Stimulated activated CD4-positive, alpha-beta T cell treated with anti-CD3 and anti-CD28 coated beads, TNF-alpha, amount 100 ng/mL, for 24 hours (primary cell): ENCODE measurements at places on chromosomes 2 and 18.

DNA sequence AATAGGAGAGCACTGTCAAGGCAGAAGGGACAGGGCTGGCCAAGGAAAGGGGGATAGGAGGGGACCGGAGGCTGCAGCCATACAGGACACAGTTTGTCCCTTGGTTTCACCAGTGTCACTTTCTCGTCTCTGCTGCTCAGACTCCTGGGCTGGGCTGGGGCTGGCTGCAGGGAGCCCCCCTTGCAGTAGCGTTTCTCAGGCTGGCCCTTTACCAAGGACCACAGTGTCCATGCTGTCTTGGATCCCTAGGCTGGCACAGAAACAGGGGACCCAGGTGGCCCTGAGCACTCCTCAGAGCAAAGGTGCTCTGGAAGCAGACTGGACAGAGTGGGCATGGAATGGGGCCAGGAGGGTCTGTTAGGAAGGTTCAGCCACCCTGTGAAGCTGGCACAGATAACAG is 34.8 kb downstream of the ATOH8 start:
- DNase-seq = no peak

GRCh38 chr2:9809448-9810088 is 33.7 kb upstream of the TAF1B start:
- no peak for DNase-seq

DNA sequence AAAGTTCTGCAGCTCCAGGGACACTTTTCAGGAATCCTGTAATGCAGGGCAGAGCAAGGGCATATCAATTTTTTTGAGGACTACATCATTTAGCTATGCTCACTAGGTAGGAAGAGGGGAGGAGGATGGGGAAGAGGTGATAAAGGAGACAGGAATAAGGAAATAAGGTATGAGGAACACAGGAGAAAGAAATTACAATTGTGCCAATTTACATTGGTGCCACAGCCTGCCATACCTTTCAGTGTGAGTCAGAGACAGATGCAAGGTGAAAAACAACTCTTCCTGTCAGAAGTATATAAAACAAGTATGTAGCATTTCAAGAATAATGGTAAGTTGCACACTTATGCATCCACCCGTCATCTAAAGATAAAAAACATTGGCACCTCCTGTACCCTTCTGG is 5.4 kb upstream of the MRPS9 start:
- DNase-seq = no peak

DNA sequence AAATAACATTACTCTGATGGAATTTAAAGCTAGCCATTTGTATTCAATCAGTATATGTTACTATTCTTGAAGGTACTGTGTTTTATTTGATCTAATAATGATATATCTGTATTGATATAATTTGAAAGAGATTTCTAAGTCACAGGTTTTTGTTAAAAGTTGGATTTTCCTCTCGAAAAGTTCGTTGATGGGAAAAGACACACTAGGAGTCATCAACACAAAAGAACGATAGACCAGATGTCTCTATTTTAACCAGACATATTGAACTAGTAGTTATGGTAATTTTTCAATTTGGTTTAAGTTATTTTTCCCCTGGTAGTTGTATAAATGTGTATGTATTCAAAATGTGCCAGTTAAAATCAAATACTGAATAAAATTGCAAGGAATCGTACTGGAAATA is 2.5 kb downstream of the ASXL3 start:
- DNase-seq = no peak

DNA sequence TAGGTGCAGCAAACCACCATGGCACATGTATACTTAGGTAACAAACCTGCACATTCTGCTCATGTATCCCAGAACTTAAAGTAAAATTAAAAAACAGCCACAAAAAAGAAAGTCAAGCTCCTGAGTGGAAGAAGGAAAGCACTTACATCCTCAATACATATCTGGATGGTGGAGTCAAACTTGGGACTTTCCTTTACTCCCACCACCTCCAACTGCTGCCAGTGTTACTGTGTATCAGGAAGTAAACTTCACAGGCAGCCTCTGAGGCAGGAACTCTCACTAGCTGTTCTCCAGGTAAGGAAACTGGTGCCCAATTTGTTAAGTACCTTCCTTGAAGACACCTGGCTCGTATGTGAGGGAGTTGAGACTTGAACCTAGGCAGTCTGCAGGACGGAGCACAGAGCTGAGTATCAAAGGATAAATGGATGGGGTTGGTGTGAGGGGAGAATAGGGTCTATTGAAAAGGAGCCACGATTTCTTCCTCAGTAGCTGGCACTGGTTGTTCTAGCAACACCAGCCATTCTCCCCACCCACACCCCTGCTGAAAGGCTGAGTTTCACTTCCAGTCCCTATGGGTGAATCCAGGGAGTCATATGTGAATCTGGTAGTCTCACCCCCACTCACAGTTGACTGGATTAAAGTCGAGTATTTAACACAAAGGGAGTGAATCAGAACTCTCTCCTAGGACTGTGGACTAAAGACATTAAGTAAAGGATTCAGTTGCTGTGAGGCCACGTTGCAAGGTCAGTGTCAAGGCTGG is 50.0 kb upstream of the GPR39 start:
- DNase-seq = no peak

GRCh38 chr2:208135794-208136715 is 6.4 kb upstream of the CRYGC start:
- no peak for DNase-seq

DNA sequence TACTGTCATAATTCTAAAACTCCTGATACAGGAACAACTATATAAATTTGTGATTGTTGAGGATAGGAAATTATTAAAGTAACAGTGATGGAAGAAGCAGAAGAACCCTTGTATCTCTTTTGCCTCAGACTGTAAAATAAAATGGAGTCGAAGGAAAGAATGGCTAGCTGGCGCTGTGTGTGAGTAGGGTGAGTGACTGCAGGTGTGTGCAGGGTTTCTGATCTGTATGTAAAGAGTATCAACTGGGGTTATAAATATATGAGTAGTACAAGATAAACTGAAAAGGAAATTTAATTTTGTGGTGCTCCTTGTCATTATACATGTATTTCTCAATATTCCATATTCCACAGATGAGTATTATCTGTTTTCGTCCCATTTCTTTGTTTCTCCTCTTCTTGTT is 15.2 kb downstream of the POLI start:
- no peak for DNase-seq

- DNase-seq = no peak
Observed at GRCh38 chr2:2871480-2872308, 505.9 kb downstream of the EIPR1 start.

GRCh38 chr2:234579231-234579962 is 82.5 kb upstream of the ARL4C start:
- DNase-seq = no peak

DNA sequence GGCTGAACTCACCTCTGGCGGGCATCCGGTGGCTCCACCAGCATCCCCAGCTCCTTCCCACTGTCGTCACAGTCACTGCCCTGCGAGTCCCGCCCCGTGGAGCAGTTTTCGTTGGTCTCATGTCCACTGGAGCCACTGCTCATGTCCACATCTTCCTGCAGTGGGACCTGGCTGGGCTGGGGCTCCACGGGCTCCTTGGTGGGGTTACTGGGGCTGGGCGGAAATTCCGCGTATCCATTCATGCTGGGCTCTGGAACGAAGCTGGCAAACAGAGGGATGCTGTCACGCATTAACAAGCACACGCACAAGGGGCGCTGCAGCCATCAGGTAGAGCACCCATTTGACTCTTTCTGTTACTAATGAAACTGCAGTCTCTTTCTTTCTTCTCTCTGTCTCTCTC is 10.7 kb downstream of the PER2 start:
- DNase-seq = no peak

GRCh38 chr2:176490061-176490861 is 221.0 kb downstream of the MTX2 start:
- no peak for DNase-seq

DNA sequence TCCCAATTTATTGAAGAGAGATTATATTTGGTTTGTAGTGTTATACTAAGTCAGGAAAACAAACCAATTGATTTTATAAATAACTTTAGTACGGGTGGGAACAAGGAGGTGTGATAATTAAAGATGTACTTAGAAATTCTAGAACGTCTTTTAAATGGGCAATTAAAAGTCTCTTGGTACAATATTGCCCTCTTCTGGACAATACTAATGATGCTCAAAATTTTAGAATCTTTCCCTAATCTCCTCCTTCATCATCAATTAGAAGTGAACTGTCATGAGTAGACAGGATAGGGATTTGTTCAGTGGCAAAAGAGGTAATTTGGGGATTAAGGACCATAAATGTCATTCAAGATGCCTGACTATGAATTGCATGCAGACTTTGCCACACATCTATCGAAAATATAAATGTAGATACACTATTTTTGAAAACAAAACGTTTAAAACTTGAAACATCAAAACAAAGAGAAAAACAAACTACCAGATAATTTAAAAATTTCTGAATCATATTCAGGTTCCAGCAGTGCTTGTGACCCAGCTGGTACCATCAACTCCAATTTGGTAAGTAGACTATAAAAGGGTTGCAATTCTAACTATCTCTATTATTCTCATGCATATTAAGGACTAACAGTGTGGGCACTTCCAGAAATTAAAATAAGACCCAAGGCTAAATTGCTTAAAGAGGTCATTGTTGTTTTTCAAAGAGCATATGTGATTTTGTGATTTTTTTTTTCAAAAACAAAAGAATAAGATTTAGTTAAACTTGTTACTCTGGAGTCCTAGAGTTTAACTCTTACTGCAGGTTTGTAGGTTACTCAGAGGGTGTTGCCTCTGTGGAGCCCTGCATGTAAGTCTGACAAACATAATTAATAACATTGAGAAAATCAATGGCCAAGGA is 123.5 kb downstream of the LAMA3 start:
- no peak for DNase-seq

- no peak for DNase-seq
Observed at GRCh38 chr18:35642802-35643201, 61.3 kb downstream of the GALNT1 start.

DNA sequence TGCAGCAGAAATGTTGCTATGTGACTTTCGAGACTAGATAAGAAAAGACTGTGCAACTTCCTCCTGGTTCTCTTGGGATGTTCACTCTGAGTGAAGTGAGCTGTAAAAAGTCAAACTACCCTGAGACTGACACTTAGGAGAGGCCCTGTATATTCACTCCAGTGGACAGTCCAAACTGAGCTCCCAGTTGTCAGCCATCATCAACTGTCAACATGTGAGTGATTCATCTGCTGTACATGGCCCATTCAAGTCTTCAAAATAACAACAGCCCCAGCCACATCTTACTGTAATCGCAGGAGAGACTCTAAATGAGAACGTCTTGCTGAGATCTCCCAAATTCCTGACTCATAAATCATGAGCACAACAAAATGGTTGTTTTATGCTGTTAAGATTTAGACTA is 8.5 kb upstream of the UNC80 start:
- DNase-seq = no peak

GRCh38 chr2:133561045-133561852 is 7.0 kb downstream of the NCKAP5 start:
- no peak for DNase-seq

- DNase-seq = no peak
Observed at GRCh38 chr18:77736842-77737241, 487.2 kb downstream of the GALR1 start.

- peak; percentile 21 for DNase-seq
Observed at GRCh38 chr18:47929681-47930198, 719 bp downstream of the SMAD2 start.

DNA sequence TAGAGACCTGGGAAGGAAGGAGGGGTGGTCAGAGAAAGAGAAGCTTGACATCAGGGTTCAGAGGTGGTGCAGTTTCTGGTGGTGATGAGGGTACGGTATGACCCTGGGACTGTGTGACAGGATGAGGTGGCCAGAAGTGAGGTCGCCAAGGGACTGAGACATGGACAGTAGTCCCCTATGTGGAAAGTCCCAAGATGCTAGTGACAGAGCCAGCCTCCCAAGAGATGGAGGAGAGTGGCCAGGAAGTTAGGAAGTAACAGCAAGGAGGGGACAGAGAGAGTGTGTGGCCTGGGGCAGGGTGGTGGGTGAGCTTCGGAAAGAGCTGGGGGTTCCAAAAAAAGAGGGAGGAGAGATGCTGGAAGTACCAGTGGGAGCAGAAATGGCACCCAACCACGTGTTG is 66.0 kb downstream of the SMAD7 start:
- DNase-seq = no peak

- no peak for DNase-seq
Observed at GRCh38 chr2:134603966-134604365, 114.8 kb downstream of the TMEM163 start.

- no peak for DNase-seq
Observed at GRCh38 chr2:24667542-24667941, 125.6 kb downstream of the PTRHD1 start.

DNA sequence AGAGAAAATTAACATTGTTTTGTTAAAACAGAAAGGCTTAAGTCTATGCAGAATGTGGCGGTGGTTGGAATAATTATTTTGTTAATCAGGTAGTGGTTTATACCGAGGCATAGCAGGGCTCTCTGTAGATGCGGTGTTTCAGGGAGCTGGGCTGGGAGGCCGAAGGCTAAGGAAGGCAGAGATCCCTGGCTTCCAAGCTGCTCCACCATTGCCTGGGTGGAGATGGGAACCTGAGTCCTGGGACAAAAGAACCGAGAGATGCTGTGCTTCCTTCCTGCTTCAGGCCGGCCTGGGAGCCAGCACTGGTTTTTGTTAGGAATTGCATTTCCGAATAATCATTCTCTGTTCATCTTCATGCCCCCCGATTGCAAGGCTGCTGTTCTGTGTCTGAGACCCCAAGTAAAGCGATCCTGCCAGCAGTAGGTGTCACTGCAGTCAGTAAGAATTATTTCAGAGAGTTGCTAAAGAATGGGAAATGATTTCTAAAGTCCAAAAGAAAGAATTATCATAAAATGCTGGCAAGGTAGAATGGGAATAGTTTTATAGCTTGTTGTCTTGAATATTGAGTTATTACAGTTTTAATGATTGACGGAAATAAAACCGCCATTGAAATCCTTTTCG is 824.9 kb downstream of the GALR1 start:
- DNase-seq = no peak

DNA sequence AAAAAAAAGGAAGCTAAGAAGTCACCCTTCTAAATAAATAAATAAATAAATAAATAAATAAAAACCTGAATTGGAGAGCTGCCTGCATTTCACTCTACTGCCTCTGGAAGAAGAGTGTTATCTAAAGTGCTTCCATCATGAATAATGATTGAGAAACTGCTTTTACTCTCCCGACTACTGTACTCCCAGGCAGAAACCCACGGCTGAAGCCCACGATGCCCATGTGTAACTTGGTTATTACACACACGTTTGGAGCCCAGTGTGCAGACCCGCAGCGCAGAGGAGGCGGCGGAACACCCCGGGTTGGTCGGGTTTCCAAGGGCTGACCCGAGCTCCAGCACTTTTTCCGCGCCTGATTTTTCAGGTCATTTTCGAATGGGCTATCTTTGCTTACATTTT is 697 bp upstream of the SPATS2L start:
- DNase-seq = no peak

DNA sequence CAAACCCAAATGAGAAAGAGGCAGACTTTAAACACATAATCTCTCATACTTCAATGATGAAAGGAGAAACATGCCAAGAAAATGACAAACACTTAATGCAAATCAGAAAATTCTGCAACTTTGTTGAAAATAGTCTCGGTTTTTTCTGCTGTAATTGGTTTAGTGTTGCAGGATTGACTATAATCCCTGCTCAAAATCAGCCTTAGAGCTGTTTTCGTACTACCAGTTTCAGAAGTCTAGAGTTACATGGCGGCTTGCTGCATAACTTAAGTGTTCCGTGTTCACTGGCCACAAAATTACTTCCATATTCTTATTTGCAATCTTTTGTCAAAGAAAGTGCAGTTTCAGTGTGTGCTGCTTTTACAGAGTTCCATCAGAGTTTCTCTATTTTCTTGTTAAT is 48.9 kb upstream of the ITGAV start:
- DNase-seq = no peak

GRCh38 chr18:7618891-7619442 is 51.9 kb downstream of the PTPRM start:
- DNase-seq = no peak
